HL-60 (cell line): ENCODE measurements at places on chromosomes 5 and 9.

DNA sequence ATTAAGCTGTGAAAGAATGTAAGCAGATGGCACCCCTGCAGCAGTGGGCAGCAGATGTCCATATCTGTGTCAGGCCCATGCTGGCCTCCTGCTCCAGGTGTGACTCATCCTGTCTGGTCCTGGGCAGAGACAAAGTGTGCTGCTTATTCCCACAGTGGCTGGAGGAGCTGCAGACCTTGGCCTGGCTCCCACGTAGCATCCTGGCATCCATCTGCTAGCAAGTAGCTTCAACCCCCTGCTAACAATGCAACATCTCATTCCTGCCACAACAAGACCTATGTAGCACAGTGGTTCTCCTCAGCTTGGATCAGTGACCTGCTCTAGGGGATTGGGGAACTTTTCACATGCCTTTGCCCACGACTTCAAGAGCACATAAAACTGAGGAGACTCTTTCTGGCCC lies 126.4 kb upstream of the SLC12A2 start:
- DNase-seq = no peak

- no peak for DNase-seq
Observed at GRCh38 chr5:181064987-181065386, 24.9 kb downstream of the BTNL9 start.

DNA sequence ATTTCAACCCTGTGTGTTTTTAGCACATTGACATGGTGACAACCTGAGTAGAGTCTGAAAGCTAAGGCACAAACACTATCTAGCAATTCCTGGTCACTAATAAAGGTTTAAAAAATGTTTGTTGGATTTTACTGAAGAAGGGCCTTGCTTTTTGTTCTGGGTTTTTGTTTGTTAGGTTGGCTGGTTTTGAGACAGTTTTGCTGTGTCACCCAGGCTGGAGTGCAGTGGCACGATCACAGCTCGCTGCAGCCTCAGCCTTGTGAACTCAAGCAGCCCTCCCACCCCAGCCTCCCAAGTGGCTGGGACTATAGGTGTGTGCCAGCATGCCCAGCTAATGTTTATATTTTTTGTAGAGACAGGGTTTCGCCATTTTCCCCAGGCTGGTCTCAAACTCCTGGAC lies 39.0 kb downstream of the PRKACG start:
- DNase-seq = no peak

- DNase-seq = no peak
Observed at GRCh38 chr9:115604831-115605483, 487.0 kb upstream of the TNC start.

DNA sequence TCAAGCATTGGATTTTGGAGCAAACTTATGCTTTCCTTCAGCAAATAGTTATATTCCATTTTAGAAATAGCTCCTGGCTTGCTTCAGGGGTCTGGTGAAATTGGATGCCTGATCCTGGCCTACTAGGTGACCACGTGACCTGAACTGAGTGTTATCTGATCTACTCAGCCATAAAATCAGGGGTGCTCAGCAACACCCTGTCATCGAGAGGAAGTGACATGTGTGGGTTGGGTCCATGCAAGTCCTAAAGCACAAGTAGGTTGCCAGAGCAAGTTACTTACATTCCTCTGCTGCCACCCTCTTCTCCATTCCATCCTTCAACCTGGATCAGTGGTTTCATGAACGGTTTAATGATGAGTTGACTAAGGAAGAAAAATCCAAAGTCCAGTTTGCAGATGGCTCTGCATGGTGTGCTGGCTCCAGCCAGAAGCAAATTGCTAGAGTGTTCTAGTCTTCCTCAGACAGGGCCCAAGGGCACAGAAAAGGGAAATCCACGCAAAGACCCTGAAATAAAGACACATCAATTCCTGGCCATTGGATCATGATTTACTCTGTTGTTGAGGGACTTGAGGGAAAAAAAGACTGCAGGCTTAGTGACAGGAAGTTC lies 2.8 kb upstream of the FAM193B start:
- DNase-seq = no peak

DNA sequence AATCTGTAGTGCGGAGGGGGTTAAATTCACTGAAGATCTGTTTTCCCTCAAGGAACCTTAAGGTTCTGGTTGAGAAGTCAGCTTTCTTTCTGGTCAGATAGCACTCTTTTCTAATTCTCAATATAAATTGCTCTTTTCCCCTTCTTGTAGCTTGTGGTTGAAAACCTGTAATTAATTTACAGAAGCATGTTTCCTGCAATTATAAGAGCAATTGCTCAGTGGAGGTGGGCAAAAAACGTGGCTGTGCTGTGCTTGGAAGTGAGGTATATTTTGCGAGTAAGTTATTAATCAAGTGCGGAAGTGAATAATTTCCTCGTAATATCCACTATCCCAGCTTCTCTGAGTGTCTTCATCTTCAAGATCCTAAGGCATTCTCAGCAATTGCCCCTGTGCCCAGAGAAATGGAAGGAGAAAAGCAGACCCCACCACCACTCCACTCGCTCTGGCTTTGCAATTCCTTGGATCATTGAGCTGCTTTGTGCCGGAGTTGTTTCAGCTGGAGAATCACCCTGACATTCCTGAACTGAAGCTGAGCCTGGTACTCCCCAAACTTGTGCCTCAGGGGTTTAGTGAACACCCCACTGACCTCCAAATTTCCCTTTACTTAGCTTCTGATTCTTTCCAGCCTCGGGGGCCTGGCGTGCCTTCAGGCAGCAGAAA lies 140.6 kb downstream of the LRRC70 start:
- no peak for DNase-seq

DNA sequence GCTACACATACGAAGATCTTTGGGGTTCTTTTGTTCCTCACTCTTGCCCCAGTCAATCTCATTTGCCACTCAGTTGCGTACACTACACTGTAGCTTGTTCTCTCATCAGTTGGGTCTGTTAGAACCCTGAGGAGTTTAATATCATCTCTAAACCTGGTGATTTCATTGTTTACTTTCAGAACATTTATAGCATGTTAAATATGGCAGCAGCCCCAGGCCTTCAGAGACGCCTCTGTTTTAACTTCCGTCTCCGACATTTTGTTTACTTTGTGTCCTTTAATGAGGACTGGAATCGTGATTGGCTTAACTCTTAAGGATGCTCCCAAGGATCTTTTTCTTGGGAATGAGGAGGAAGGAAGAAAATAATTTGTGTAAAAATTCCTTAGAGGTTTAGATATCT lies 510.1 kb downstream of the NR2F1-AS1 start:
- DNase-seq = no peak

DNA sequence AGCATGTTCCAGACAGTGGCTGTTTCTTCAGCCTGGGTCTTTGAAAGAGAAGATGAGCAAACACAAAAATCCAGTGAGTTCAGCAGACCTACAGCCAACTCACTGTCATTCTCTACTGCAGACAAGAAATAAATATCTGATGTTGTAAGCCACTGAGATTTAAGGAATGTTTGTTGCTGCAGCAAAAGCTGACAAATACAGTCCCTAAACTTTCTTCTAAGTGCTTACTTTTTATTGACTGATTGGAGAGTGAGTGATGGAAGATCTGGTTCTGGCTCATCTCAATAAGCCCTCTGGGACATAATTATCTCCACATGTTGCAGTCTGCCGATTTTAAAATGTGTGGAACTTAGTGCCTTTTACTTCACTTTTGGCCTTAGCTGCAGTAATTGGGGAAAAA lies 69.9 kb upstream of the LMNB1 start:
- no peak for DNase-seq

DNA sequence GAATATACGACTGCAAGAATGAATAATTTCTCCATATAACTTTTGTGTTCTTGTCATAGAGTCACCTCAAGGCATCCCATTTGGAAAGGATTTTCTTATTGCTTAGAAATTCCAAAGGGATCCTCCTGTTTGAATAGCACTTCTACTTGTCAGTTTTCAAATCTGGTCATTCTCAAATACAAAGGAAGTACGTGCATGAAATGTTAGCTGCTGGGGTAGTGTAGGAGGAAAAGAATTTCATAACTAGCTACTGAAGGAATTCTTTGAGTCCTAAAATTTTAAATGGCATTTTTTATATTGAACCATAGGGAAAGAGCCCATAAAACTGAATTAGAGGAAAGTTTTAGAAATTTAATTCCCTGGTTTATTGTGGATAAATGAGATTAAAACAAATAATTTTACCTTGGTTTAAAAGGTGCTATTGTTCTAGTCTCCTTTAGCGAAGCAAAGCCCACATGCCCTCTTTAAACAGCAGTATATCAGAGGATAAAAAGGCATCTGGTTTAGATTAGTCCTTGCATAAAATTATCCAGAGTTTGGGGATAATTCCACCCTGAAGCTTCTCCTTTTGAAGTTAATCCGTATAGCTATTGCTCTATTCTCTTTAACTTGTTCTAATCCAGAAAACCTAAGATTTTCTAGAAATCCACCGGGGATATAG lies 2.0 kb upstream of the MPDZ start:
- DNase-seq = no peak

DNA sequence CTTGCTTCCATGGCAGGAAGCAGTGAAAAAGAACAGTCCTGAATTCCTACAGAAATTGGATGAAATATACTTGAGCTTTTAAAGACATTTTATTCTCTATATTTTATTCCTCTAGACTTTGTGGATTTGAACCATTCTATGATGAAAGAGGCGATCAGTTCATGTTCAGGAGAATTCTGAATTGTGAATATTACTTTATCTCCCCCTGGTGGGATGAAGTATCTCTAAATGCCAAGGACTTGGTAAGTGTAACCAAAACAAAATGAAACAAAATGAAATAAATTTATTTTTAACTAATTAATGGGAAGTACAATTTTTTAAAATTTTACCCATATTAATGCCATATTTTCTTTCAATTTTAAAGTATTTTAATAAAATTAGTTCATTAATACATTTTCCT lies 34.1 kb downstream of the STARD4 start:
- no peak for DNase-seq

DNA sequence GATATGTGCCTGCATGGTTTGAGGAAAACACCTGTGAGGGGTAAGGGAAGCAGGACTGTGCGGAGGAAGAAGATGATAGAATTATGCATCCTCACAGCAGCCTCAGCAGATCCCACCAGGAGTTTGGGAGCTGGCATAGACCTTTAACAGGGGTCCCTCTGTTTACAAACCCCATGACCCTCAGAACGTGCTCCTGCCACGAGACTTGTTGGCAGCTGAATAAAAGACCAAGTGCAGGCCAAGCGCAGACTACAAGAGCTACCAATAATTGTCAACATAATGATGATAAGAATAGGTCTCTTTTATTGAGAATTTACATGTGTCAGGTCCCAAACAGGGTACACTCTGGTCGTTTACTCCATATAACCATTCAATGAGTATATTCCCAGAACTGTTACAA lies 236.0 kb downstream of the MED10 start:
- DNase-seq = no peak
